ENCODE measurements at places on chromosomes 4 and X.

DNA sequence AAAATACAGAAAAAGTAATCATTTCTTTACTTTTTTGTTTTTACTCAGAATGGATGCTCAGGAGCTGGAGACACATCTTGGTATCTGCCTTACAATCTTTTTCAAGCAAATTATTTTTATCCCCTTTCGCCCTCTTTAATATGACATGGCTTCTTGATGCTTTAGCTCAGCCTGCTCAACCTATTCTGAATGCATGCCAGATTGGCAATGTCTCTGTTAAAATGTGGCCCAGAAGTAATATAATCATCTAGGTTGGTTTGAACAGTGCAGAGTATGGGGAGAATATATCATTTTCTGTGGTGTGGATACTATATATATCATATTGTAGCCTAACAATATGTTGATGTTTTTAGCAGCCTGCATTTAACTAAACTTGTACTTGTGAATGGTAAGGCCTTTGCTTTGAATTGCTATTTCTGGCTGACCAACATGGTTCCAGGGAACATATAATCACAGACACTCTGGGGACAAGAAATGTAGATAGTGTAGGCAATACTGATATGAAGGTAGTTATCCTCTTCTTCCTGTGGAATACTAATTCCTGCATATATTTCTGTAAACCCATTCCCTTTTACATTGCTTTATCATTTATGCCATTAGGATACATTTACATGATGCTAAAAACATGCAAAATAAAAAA, 282.7 kb downstream of the PPP3CA start:
- DNase-seq, result no peak

DNA sequence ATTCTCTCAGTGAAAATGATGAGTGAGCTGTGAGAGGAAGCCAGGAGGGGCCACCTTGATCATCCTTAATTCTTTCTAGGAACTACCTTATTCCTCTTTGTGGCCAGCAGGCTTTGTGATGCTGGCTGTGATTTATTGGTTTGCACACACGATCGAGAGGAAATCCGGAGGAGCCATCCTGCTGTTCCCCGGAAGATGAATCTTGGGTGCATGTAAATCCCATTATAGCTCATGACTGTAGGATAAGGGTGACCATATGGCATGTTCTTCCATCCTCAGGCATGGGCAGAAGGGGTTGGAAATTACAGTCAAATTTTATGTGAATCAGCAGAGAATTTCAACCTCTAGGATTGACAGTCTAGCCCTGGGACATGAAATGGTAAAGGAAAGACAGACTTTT, 254.5 kb downstream of the UNC5C start:
- no peak for DNase-seq

GRCh38 chr4:39278476-39278875, 87.7 kb downstream of the RFC1 start:
- no peak for DNase-seq

- no peak for DNase-seq
These were observed 16.2 kb downstream of the RBM47 start for GRCh38 chr4:40613456-40613855.

- DNase-seq, result no peak
These were observed 144.2 kb downstream of the MSN start for GRCh38 chrX:65811558-65812228.

DNA sequence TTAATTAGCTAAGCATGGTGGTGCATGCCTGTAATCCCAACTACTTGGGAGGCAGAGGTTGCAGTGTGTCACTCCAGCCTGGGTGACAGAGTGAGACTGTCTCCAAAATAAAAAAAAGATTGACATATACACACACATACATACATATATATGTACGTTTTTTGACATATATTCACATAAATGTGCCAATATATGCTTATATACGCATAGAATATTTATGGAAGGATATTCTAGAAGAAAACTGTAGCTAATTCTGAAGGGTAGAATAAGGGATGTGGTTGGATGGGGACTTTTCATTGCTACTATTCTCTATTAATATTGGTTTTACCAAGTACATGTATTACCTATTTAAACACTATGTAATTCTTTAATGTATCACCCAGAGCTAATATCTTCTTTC, 19.7 kb downstream of the ZGRF1 start:
- no peak for DNase-seq

- DNase-seq, result no peak
These were observed 1095.5 kb upstream of the LCORL start for GRCh38 chr4:19117022-19117421.

DNA sequence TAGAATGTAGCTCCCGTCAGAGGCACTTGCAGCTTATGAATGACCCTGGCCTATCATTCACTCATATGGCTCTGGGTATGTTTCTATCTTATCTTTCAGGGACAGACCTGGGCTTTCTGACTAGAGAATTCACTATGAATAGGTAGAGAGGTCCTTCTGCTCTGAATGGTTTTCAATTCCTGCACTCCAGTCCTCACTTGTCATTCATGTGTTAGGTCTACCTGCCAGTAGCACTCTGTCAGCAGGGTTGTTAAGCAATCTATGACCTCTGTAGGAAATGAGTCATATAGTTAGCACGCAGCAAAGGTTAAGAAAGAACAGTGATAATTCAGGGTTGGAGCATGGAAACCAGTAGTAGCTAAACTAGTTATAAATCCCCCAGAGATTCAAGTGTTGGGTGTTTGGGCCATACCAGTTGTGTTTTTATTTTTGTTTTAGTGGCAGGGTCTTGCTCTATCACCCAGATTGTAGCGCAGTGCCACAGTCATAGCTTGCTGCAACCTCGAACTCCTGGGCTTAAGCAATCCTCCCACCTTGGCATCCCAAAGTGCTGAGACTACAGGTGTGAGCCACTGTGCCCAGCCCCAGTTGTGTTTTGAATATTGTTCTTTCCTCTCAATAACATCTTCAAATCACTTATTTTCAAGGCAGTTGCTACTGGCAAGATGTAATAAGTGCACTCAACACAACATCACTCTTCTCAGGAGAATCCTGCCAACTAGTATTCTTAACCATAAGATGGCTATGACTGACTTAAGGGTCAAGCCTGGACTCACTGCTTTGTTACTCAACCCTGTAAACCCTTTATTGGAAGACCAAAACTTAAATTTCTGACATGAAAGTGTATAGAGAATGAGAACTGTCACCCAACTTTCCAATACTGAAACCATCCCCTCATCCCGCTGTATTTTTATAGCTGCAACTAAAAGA, 25.1 kb downstream of the ARL13A start:
- DNase-seq, result peak; percentile 81

DNA sequence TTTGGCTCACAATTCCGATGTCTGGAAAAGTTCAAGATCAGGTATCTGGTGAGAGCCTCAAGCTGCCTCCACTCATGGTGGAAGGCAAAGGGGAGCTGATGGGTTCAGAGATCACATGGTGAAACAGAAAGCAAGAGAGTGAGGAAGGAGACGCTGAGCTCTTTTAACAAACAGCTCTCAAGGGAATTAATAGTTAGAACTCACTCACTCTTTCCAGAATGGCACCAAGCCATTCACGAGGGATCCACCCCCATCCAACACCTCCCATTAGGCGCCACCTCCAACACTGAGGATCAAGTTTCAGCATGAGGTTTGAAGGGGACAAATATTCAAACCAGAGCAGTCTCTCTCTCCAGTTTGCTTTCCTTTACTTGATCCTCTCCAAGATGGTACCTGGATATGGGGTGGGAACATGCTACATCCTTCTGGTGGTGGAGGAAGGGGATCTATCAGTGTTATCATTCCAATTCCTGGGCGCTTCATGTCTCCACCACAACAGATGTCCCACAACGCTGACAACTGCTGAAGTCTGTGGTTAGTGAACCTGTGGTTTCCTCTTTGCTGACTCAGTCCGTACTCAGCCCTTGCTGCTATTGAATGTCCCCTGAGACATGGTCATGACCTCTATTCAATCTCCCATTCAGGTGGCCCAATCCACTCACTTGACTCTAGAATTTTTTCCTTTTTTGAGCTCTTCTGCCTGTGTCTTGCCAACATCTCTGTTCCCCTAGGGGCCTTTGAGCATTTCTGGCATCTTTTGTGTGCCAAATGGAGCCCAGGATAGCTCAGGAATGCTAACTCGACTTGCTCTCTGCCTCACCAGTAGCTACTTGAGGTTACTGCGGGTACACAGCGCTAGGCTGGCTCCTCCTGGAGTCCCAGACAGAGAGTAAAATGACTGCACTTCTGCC, 395.2 kb downstream of the MID1IP1 start:
- DNase-seq, result peak; percentile 79

- DNase-seq, result peak; percentile 63
These were observed 681.4 kb downstream of the GABRG1 start for GRCh38 chr4:45442466-45442865.

DNA sequence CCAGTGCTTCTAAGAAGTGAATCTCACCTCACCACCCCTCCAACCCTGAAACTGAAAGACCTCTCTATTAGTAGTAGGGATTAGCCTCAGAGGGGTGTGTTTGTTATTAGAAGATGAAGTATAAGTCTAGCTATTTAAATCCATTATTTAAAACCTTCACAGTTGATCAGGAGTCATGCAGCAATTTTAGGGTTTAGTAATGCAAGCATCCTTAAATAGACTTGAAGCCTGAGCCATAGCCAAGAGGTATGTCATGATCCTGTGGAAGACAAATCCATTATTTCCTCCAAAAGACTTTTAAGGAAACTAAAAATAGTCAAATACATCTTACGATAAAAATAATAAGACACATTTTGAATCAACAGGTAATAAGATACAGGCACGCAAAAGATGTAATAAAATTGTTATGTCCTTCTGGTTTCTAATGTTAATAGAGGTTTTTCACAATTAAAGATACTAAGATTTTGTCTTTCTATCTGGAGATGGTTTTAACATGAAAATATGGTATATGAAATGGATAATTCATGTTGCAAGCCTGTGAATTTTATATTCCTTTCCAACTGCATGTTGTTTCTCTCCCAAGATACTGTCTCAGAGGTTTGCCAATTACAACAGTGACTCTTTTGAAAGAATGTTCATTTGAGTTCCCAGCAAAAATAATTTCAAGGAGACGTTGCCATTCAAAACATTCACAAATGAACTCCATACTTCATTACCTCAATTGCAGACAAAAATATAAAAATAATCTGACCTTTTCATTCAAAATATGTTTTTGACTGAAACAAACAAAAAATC, 68.0 kb downstream of the LUZP4 start:
- DNase-seq, result no peak

GRCh38 chrX:130120321-130120731, 10.0 kb upstream of the ELF4 start:
- DNase-seq, result no peak

GRCh38 chrX:83260288-83260687, 247.8 kb upstream of the POU3F4 start:
- DNase-seq, result no peak

GRCh38 chr4:8895295-8895694, 23.7 kb upstream of the HMX1 start:
- no peak for DNase-seq

GRCh38 chr4:76160355-76160754, 12.2 kb upstream of the NUP54 start:
- no peak for DNase-seq

GRCh38 chr4:6591781-6592180, 16.8 kb downstream of the MAN2B2 start:
- DNase-seq, result no peak

DNA sequence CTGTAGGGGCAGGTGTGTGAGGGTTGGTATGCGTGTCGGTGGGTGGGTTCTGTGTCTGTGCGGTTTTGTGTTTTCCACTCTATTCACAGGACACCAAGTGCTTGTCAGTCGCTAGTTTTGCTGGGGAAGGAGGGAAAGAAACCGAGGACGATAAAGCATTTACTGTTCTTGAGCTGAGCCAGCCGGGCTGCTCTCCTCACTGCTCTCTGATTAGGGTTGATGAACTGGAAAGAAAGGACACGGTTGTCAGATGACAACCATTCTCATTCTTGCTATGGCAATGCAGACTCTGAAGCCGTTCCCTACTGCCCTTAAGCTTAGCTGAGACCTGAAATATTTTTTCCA, 832 bp downstream of the EGFL6 start:
- DNase-seq, result no peak
